Activated naive CD8-positive, alpha-beta T cell treated with anti-CD3 and anti-CD28 coated beads, Interleukin-2, amount 10 ng/mL, durations not matched to agents 7 days and 5 days (primary cell): ENCODE measurements at places on chromosomes 5 and 9. TPM values are rescaled to one million over a fixed set of nuclear protein-coding genes. Genes with fewer than 3 reads are reported as not detected.

The PHF24 gene
- total RNA-seq: not detected

DNA sequence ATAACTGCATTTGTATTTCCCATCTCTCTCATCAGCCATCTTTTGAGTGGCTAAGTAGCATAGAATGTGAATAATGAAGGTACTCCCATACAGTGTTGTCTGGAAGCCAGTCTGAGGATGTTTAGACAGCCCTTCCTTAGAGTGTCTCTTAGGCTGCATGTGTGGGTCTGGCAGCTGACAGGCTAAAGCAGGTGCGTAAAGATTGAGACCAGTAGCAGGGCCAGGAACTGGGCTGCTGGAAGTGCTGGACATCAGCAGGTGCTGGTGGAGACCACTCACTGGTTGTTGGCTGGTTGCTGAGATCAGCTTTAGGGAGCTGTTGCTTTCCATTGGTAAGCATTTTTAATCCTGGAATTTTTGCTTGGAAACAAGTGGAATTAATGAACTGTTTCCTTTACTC, 197.5 kb downstream of the PCSK5 start:
- H3K27me3 ChIP-seq: no peaks in the 10 kb centered on the region
- no peaks in the 10 kb centered on the region for H3K4me1 ChIP-seq
- H3K36me3 ChIP-seq: peaks cover 7% of the 10 kb centered on the region
- no peak overlapping the region for H3K27ac ChIP-seq
- H3K4me3 ChIP-seq: no peak overlapping the region

The PRRX2 gene
- not detected for total RNA-seq

- H3K27ac ChIP-seq: no peak overlapping the region
- no peak overlapping the region for H3K4me3 ChIP-seq
- no peaks in the 10 kb centered on the region for H3K27me3 ChIP-seq
- peaks cover 22% of the 10 kb centered on the region for H3K36me3 ChIP-seq
- no peak for DNase-seq
Measured at GRCh38 chr9:97474372-97474925, 27.0 kb upstream of the TMOD1 start.

GRCh38 chr5:144582066-144582465, 411.4 kb downstream of the KCTD16 start:
- no peak for DNase-seq
- H3K4me3 ChIP-seq: no peak overlapping the region
- H3K27me3 ChIP-seq: no peaks in the 10 kb centered on the region
- H3K36me3 ChIP-seq: no peaks in the 10 kb centered on the region
